ENCODE measurements at places on chromosomes 13 and 19.

- DNase-seq: no peak
Observed at GRCh38 chr19:18419699-18420460, 682 bp downstream of the SSBP4 start.

DNA sequence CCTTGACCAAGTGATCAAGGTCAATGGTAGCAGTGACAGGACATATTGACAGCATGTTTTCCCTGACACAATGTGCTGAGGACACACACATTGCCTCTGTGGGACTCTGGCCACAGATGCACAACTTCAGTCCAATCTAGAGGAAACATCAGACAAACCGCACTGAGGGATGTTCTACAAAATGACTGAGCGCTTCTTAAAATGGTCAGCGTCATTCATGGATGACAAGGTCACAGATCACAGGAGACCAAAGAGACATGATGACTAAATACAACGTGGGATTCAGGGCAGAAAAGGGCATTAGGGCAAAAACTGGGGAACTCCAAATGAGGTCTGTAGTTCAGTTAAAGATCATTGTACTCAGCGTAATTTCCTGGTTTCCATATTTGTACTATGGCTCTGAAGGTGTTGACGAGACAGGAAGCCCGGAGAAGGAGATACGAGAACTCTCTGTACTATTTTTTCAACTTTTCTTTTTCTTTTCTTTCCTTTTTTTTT lies 20.6 kb downstream of the PBX4 start:
- no peak for DNase-seq

DNA sequence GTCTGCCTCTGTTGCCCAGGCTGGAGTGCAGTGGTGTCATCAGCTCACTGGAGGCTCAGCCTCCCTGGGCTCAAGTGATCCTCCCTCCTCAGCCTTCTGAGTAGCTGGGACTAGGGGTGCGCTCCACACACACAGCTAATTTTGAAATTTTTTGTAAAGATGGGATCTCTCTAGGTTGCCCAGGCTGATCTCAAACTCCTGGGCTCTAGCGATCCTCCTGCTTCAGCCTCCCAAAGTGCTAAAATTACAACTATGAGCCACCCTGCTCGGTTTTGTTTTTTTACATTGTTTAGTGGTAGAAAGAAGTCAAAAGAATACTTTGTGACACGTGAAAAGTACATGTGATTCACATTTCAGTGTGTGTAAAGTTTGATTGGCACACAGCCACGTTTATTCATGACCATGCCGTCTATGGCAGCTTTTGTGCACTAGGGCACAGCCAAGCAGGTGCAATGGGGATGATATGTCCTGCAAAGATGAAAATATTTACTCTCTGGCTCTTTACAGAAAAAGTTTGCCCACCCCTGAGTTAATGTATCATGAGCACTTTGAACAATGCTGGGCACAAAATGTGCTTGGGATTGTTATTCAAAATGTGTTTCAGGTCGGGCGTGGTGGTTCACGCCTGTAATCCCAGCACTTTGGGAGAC lies 16.2 kb upstream of the NFIC start:
- no peak for DNase-seq

DNA sequence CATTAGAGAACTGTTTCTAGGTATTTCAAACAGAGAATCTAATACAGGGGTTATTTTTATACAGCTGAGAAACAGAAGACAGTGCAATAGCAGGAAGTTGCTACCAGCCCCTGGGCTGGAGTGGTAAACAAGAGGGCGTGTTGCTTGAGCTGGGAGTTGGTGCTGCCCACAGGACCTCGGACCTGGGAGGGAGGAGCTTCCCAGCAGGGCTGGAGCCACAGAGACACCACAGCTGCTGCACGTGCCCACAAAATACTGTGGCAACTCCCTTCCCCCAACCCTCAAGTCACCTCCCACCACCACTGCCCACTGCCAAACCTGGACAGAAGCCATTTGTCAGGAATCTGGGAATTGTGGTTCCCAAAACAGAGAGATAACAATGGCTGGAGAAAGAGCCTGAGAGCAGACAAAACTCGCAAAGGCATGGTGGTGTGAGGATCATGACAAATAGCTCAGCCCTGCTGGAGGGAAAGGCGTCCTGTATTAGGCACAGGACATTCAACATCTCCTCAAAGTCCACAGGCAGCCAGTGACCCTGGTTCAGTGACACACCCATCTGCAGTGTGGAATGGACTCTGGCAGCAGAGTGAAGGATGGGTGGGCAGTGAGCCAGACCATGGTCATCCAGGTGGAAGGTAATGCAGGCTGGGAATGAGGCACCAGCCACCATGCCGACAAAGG lies 57.2 kb downstream of the SPATA13 start:
- DNase-seq: no peak

DNA sequence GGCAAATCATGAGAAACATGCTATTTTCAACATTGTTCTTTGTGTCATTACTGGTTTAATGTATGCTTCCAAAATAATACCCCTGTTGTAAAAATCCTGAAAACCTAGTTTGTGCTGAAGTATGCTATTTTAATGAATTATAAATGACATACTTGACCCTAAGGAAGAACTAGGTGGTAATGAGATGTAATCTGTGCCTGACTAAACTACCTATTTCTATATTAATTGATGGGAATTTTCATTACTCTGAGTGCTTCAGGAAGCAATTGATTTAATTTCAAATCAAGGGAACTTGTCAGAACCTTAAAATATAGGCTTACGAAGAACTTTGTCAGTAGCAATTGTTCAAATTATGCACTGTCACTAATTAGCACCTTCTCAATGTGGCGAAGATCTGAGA lies 1005.6 kb upstream of the SLC10A2 start:
- no peak for DNase-seq

- no peak for DNase-seq
Observed at GRCh38 chr13:103876571-103876970, 810.4 kb upstream of the SLC10A2 start.

DNA sequence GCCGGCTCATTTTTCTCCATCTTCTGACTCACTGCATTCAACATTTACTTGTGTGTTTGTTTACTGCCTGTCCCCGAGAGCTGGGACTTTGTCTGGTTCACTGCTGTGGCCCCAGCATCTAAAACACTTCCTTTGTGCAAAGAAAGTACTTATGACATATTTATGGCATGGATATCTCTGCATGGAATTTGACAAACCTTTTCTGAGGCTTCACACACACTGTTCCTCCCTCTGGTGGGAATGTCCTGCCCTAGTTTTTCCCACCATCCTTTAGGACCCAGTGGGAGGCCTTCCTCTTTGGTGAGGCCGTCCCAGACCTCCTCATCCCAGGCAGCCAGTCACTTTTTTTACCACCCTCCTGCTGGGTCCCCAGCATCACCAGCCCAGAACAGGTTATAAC lies 1.4 kb upstream of the SRRM5 start:
- peak; percentile 38 for DNase-seq

DNA sequence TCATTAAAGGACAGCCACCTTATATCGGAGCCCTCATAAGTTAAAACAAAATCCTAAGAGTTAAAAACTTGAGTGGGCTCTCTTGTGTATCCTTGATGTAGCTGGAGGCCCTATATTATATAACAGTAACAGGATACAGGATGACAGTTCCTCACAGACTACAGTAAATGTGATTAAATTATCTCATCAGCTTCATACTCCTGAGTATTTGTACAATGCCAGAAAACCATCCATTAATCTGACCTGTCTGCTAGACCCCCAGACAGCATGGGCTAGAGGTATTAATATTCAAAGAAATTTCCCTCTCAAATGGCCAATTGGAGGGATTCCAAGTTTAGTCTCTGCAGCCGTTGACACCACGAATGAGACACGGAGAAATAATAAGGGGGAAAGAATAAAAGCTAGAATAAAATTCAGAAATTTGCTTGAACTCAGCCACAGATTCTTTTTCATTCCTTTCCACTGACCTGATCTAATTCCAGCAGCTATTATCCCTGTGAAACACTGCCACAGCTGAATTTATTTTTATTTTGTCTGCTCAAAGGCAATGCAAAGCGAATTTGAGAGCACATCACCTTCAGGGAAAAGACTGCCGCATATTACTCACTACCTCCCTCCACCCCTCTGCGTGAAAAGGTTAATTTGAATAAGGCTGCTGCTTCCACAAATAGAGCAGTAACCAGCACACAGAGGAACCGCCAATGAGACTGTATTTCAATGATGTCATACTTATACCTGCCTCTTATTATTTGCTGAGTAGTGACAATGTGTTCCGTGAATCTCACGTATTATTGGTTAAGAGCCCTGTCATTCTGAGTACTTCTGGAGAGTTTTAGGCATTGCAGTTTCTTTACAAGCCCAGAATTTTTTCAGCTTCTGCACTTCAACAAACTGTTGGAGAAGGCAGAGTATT lies 155.9 kb upstream of the KLF12 start:
- DNase-seq: peak; percentile 93

DNA sequence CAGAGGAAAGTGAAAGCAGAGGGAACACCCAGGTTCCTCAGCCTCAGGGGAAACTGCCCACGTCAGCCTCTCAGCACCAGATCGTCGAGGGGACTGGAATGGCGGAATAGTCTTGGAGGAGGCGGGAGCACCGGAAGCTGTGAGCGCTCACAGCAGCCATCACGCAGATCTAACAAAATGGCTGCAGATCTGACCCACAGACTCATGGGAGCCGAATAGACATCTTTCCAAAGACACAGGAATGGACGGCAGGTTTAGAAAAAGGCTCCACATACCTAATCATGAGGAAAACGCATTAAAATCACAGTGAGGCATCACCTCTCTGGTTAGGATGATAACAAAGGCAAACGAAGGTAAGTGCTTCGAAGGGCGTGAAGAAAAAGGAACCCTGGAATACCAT lies 11.8 kb upstream of the LILRA2 start:
- DNase-seq: no peak

- DNase-seq: no peak
Observed at GRCh38 chr19:15639596-15639995, 1.1 kb upstream of the CYP4F3 start.

DNA sequence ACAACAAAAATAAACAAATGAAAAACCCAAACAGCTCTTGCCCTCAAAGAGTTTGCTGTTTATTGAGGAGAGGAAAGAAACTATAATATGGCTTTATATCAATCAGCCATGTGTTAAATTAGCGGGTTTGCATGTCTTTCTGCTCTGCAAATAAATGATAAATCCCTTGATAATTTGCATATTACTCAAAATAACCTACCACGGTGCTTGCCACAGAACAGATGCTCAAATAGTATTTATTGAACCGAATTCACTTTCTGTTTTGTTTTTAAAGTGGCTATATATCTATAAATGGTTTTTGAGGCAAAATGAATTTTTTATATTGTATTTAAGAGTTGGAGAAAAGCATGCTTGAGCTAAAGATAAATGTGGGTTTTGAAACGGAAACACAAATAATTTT lies 428.1 kb downstream of the ITGBL1 start:
- DNase-seq: no peak

GRCh38 chr19:39310558-39311311 lies 9.9 kb downstream of the LRFN1 start:
- no peak for DNase-seq

DNA sequence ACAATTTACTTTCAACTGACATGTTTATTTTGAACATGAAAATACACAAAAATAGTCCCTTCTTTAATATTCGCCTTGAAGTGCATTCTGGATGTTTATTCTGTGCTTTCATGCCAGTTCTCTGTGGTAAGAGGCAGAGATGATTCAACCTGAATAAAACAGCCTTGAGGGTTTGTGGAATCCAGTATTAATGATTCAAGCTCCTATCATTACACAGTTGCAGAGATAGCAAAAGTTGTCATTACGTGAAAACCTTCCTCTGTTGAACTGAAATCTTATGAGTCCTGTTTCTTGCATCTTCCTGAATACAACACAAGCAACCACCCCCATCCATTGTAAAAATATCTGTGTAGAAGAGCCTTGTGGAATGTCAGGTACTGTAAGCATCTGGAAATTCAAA lies 142.3 kb upstream of the HTR2A start:
- DNase-seq: peak; percentile 70

- DNase-seq: no peak
Observed at GRCh38 chr13:111872475-111873150, 194.3 kb upstream of the SOX1 start.

GRCh38 chr13:44622708-44623107 lies 46.6 kb upstream of the TSC22D1 start:
- no peak for DNase-seq

DNA sequence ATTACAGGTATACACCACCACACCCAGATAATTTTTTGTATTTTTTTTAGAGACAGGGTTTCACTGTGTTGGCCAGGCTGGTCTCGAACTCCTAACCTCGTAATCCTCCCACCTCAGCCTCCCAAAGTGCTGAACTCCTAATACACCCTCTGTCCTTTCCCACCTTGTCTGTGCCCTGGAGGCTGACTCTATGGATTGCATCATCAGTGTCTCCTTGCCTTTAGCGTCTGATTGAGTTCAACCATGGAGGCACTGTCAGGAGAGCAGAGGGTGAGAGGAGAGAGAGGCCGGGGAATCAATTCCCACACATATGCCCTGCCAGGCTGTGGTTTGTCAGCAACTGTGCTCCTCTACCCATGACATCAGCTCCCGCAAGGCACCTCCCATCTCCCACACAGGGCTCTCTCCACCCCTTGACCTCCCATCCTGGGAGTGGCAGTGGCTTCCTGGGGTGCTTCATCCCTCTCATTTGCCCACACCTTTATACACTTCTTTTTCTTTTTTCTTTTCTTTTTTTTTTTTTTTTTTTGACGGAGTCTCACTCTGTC lies 12.6 kb upstream of the LILRB4 start:
- no peak for DNase-seq

DNA sequence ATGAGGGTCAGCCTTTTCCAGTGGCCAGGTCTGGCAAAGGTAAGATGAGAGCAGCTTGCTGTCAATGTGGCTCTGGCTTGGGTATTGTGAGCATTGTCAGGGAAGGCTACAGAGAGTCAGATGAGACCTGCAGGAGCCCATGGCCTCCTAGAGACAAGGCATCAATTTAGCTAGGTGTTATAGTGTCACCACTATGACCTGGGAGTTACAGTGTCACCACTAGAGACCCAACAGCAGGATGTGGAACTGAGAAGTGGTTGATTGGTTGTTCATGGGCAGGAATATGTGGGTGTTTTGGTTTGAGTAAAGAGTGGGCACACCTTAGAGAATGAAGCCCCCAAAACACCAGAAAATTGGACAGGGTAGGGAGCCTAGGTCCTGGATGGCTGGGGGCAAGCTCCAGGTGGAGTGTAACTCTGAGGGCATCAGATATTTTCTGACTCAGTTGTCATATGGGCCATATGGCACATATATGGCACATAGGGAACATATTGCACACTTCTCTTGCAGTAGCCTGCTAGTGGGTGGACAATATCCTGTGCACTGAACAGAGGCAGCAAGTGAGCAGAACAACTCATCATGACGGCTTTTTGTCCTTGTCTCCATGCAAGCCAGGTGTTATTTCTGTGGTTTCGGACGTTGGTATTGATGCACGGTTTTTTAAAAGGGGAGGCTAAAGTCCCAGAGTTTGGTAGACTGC lies 46.3 kb upstream of the CEACAM21 start:
- DNase-seq: no peak

DNA sequence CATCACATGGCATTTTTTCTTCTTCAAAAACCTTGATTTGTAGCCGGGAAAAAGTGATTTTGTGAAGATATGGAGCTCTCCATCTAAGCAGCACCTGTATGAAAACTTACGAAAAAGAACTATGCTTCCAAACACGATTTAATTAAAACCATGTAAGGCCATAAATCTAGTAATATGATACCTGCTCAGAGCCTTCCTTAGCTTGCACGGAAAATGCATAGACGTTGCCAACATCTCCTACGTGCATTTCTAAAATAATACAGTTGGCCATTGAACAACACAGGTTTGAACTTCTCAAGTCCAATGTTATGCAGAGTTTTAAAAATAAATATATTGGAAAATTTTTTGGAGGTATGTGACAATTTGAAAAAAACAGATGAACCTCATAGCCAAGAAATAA lies 59.1 kb upstream of the RNF113B start:
- DNase-seq: no peak

- DNase-seq: no peak
Observed at GRCh38 chr19:51916167-51916566, 11.1 kb upstream of the ZNF613 start.

GRCh38 chr19:42412227-42412626 lies 15.0 kb downstream of the LIPE start:
- DNase-seq: no peak
